Cortex of kidney (tissue), 1 donor: ENCODE measurements at places on chromosomes 16 and 17.

GRCh38 chr17:7573324-7574080, 5.9 kb upstream of the CD68 start:
- DNase-seq: no peak

DNA sequence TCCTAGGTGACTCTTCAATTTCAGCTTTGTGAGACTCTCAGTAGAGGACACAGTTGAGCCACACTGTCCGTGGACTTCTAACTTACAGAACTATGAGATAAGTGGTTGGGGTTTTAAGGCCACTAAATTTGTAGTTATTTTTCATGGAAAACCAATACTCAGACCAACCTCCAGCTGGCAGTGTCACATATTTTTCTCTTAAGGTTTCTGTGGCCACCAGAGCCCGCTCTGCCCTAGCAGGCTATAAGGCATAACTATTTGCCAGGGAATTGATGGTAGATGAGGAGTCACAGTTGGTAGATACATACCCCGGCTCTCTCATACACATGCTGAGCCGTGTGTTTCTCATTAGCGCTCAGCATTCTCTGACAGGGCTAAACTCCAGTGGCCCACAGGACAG, 336.8 kb upstream of the MON1B start:
- DNase-seq: no peak

DNA sequence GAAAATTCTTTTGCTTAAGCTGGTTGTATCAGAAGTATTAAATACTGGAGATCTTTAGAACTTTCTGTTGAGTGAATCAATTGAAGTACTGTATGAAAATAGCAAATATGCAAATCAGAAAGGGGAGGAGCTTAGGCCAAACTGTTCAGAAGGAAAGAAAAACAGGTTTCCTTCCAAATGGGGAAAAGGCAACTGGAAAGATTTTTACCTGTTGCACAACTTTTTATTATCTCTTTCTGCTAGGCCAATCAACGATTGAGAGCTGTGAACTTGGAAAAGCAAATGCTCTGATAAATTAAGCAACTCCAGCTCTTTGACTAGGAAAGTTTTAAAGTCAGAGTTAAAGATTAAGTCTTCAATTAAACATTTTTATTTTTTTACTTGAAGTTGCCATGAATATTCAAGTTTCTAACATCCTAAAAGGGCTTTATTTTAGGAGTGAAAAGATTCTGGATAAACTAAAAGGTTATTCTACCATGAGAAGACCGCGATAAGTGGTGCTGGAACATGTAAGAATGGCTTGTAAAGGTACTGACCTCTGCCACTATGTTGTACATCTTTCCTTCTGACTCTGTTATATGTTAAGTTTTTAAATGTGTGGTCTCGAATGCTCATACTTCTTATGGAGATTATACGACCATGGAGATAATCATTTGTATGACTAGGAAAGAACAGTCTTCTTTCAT, 16.5 kb downstream of the DCUN1D3 start:
- DNase-seq: no peak

DNA sequence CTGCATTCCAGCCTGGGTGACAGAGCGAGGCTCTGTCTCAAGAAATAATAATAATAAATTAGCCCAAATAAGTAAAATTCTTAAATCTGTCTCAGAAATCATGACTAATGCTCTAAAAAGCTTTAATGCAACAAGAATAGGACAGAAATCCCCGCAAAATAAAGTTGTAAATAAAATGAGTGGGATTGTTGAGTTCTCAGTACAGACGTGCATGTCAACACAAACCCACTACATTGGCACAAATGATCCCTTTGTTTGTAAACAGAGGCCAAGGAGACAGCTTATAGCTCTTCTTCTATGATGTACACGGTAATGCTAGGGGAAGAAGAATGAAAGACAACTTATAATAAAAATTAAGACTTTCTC, 6.0 kb downstream of the STAT5B start:
- DNase-seq: no peak

- DNase-seq: no peak
These were observed 101.7 kb downstream of the RPTOR start for GRCh38 chr17:80646328-80646727.

GRCh38 chr16:24609740-24610415, 70.5 kb downstream of the RBBP6 start:
- DNase-seq: no peak

GRCh38 chr16:46732561-46732960, 15.6 kb downstream of the MYLK3 start:
- no peak for DNase-seq

DNA sequence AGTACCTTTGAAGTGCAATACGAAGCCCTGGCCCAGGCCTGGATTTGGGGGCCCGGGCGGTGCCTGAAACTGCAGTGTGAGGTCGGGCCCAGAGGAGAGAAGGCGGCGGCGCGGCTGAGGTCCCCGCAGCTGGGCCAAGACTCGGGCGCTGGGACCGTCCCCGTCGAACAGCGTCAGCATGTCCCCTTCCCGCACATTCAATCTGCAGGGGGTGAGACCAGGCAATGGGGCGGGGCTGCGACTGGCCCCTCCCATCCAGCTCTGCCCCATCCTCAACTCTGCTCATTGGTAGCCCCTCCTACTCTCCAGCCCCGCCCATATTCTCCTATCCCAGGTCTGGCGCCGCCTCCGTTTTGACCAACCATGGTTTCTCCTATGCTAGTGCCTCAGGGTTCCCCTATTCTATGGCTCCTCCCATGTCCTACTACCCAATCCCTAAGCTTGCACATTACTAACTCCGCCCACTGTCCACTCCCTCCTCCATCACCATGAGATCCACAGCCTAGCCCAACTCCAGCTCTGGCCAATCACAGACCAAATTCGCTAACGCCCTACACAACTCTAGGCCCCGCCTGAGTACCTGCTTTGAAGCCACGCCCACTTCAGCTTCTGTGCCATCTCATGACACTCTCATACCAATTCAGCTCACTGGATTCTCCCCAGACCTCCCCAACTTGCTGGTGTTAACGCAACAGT, 14.4 kb upstream of the CDIPT start:
- no peak for DNase-seq

DNA sequence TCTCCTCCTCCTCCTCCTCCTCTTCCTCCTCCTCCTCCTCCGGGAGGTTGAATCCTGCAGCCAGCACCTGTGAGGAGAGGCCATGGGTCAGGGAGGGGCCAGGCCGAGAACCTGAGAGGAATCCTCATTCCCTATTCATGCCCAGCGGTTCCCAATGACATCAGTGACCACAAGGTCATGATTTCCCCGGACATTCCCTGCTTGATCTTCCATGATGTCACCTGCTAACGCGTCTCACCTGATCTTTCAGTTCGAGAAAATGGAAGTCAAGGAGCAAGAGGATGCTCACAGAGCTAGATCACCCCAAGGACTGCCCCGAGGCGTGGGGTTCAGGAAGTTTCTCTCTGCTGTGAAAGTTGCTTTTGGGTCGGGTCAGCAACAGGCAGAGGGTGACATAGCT, 5.4 kb downstream of the APOBR start:
- DNase-seq: no peak

DNA sequence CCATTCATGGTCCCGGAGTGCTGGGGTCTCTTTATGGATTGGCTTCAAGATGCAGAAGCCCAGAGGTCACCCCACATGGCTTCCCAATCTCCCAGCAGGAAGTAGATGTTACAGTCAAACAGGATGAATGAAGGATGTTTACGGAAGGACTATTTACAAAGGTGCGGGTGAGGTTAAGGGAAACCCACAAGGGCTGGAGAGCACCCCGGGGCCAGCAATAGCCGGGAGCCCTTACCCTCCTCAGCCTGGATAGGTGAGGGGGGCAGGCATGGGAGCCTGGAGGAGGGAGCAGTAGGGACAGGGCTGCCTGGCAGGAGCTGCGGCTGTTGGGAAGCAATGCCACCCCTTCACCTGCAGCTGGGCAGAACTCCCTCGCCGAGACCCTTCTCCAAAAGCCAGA, 24.5 kb upstream of the CACNG1 start:
- no peak for DNase-seq

- no peak for DNase-seq
These were observed 31.6 kb downstream of the PHKB start for GRCh38 chr16:47492428-47493377.

DNA sequence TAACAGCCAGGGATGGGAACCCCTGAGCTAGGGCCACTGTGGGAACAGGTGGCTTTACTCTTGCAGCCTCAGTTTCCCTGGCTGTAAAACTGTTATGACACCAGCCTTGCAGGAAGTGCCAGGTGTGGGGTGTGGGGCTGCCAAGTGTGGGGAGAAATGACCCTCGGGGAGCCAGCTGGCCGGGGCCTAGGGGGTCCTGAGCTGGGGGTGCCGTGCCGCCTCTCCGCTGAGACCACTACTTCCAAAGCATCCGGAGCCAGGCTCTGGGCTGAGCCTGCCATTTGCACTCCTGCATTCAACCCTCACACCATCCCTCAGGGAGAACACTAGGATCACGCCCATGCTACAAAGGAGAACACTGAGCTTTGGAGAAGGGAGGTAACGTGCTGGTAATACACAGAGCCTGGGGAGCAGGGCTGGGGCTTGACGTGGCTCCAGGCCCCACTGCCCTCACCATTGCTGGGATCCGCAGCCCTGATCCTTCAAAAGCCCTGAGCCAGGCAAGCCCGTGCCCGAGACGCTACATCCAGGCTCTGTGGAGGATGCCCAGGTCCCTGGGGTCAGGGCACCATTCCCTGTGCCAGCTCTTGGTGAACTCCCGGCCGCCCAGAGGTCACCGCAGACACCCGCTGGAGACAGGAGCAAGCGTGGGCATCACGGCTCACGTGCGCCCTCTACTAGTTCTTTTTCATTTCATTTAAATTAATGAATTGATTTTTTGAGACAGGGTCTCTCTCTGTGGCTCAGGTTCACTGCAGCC, 28.8 kb upstream of the GINS2 start:
- no peak for DNase-seq

DNA sequence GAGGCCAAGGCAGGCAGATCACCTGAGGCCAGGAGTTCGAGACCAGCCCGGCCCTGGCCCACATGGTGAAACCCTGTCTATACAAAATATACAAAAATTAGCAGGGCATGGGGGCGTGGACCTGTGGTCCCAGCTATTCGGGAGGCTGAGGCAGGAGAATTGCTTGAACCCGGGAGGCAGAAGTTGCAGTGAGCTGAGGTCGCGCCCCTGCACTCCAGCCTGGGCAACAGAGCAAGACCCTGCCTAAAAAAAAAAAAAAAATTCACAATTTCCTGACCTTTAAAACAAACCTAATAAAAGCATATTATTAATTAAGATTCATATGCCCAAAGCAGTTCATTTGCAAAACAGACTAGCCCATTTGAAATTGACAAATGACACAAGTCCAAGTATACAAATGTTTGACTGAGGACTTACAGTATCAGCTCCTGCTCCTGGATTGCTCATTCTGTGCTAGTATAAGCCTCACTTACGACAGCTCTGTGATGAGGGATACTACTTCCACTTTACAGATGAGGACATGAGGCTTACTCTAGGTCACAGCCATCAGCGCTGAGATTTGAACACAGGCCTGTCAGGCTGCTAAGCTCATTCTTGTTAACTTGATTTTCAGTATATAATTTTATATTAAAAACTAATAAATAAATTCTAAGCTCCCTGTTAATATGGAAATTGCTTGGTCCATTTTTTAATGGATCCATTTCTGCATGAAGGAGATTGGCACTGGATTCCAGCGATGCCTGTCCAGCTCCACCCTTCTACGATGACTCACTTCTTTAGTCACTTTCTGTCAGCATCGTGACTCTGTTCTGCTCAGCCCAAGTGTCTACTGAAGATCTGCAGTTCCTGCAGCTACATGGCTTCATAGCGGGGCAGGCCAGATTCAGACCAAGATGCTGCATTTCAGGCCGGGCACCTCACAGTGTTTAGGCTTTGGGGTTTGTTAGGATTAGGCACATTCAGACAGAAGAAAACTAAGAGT, 88.2 kb downstream of the WDR59 start:
- DNase-seq: no peak

DNA sequence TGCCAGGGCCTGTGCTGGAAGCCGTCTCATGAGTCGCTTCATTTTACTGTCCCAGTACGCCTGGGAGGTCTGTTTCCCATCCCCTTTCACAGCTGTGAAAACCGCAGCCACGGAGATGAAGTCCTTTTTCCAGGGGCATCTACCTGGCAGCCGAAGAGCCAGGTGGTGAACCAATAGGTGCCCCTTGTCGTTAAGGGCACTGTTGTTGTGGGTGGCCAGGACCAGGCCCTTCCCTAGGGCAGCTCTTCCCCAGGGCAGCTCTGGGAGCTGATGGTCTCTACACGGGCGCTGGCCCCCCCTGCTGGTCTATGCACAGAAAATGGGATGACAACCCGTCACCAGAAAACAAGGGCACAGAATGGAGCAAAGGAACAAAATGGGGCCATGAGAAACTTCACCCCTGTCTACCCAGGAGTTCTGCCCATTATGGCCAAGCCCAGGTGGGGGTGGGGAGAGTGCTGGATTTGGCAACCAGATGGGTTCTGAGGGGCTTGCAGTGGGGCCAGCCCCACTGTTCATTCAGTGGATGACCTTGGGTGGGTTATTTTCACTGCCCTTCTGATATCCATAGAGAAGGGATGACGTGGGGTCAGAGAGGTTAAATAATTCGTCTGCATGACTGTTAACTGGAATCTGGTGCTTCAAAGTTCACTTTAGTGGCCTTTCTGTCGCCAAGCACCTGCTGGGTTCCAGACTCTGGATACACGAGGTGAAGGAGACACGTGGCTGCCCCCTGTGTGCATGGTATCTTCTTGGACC, 11.5 kb downstream of the RMI2 start:
- no peak for DNase-seq

DNA sequence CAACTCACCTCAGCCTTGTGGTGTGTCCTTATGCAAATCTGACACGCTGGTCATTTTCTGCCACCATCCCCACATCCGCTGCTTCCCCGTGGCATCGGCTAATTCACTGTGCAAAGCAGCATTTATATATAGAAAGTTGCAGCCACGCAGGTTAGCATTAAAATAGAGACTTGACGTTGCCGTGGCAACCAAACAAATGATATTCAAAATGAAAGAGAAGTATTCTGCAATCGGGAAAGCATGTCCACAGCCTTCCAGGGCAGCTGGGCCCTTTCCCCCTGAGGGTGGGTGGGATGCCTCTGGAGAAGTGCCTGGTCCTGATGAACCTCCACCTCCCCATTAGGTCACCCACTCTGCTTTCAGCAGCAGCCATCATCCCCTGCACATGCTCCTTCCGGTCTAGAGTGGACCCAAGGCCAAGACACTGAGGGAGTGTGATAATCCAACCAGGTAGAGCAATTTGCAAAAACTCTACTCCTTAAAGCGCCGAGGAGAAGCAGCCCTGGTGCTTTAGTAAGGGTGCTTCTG, 138.7 kb downstream of the GAS7 start:
- DNase-seq: no peak

DNA sequence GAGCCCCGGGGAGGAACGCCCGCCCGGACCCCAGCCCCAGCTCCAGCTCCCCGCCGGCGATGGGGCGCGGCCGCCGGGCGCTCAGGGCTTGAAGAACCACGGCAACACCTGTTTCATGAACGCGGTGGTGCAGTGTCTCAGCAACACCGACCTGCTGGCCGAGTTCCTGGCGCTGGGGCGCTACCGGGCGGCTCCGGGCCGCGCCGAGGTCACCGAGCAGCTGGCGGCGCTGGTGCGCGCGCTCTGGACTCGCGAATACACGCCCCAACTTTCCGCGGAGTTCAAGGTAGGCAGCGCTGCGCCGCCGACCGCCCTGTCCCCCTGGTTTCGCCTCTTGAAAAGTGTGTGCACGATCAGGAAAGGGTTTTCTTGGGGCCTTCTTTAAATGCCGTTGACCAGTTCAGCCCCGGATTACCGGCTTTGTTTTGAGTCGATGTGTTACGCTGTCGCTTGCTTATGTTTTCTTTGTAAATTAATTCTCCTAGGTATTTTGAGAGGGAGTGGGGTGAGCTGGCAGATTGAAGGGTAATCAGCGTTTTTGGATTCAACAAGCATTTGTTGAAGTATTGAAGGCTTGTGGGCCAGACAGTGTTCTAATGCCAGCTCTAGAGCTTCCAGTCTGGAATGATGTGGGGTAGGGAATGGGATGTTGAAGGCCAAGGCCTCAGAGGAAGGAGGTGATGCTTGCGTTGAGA, 681 bp downstream of the USP43 start:
- no peak for DNase-seq
